NCI-H1092 (cell line): ENCODE measurements at places on chromosomes 2 and 18.

GRCh38 chr2:237708065-237708398 is 80.6 kb downstream of the LRRFIP1 start:
- no peak for DNase-seq

- no peak for DNase-seq
These were observed 3.3 kb downstream of the CLUL1 start for GRCh38 chr18:600107-600506.

DNA sequence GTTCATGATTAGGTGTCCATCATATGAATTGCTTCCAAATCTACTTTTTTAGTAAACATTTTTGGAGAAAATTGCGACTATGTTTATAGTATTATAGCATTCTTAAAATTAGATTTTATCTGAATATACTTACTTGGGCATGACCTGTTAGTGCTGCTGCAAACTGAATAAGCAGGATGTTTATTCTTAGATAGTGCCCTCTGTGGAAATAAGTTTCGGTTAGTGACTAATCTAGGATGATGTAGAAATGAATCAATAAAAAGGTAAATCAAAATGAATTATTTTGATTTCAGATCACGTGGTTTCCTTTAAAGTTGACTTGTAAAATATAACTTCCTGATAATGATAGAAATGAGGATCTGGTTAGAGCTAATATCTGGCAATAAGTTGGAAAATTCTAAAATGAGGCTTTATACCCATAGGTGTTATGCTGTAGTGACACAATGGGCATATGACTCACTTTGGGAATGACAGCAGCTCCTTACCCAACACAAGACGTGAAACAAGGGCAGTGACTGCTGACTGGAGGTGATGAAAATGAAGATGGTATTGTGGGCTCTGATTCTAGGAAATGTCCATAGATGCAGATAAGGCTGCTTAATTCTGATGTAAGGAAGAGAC is 165.8 kb upstream of the TCF4 start:
- DNase-seq, result no peak

DNA sequence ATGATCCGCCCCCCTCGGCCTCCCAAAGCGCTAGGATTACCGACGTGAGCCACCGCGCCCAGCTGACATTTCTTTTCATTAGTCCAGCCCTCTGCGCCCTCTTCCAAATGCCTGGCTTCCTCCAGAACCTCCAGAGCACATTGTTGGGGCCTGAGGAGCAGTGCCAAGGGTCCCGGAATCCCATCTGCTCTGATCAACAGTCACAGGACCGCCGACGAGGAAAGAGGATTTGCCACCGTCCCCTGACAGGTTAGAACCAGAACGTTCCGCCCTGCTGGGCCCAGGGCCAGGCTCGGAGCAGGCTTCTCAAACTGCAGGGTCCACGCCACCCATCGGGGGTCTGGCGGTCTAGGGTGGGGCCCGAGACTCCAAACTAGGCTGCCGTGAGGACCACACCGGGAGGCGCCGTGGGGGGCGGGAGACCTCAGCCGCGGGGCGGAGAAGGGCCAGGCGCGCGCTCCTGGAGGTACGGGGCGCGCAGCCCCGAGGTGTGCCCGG is 36.9 kb upstream of the ITM2C start:
- DNase-seq, result no peak

- no peak for DNase-seq
These were observed 74.6 kb downstream of the ESCO1 start for GRCh38 chr18:21525916-21526315.

GRCh38 chr18:6590326-6590725 is 139.2 kb upstream of the ARHGAP28 start:
- DNase-seq, result no peak

GRCh38 chr2:129880971-129881370 is 98.5 kb upstream of the RAB6C start:
- no peak for DNase-seq
